Activated T-cell treated with anti-CD3 and anti-CD28 coated beads for 24 hours (primary cell): ENCODE measurements at places on chromosomes 1 and 21.

DNA sequence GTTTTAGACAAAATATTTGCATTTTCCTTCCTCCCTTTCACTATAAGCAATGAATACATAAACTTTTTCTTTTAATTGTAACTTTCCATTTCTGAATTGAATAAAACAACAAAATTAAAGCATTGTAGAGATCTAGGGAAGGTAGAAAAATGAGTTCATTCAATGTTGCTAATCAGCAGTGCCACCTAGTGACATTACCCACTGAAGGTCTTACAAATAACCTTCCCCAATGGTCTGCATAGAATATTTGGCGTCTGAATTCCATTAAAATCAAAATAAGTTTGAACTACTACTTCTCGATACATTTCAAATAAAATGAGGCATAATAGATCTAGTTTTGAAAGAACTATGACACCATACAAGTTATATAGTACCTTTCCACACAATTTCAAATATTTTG, 19.6 kb downstream of the FH start:
- DNase-seq: no peak

DNA sequence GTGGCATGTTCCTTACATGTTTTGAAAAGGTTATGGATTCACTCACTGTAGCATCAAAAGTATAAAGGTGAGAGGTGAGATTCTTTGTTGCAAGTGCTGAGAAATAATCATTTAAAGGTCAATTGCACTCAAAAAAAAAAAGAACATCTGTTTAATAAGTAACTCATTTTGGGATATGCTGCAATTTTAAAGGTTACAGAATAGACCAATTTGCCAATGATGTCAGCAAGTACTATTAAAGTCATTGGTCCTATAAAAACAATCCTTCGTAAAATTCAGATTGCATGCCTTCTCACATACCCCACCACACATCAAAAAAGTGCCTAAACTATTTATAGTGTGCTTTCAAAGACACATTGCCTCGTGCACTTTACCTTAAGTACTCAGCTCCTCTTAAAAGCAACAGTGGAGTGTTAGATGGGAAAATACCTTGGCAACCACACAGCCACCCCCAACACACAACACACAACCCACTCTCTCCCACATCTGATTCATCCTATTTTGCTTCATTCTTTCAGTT, 218.2 kb upstream of the ADGRL2 start:
- DNase-seq: no peak

DNA sequence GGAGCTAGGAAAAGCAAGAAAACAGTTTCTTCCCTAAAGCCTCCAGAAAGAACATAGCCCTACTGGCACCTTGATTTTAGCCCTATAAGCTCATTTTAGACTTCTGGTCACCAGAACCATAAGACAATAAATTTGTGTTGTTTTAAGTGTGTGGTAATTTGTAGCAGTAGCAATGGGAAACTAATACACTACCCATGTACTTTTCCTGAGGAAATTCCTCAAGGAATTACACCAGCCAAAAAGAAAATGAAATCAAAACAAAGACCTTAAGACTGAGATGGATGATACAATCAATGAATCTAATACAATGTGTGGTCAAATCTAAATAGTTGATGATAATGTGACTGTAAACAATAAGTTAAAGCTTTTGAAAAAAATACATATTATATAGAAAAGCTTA, 11.8 kb downstream of the VAMP4 start:
- no peak for DNase-seq

- no peak for DNase-seq
Observed at GRCh38 chr1:50275566-50275965, 147.7 kb downstream of the DMRTA2 start.

DNA sequence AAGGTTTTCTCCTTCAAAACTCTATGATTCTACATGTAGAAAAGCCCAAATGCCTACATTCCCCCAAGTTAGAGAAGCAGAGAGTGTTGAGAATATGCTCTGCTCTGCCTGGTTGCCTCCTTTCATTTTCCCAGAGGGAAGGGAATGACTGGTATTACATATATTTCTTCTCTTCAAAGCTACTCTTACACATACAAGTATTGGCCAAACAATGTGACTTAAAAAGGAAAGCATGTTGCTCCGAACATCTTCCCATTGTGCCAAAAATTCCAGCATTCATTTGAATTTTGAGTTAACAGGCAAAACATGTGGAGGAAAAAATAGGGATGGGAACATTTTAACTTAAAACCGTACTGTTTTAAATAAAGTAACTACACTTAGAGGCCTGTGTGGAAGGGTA, 125.2 kb downstream of the COQ8A start:
- no peak for DNase-seq

DNA sequence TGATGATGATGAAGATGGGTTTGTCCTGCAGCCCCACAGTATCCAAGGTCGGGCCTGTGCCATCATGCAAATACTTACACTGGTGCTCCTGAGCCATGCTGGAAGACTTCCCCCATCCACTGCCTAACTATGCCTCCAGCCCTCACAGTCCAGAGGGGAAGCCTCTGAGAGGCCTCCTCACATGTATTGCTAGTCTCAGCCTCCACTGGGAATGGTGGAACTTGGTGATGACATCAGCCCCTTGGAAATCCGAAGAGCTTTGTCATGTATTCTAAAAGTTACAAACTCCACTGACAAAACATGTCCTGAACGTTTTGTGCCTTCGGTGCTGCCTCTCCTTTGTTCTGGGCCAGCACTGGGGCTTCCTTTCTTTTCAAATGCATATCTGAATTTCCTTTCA, 61.1 kb upstream of the DMRTB1 start:
- DNase-seq: no peak
